Ovary (tissue), 10 donors: ENCODE measurements at places on chromosomes 7 and 10. TPM values are rescaled to one million over a fixed set of nuclear protein-coding genes. Genes with fewer than 3 reads are reported as not detected.

DNA sequence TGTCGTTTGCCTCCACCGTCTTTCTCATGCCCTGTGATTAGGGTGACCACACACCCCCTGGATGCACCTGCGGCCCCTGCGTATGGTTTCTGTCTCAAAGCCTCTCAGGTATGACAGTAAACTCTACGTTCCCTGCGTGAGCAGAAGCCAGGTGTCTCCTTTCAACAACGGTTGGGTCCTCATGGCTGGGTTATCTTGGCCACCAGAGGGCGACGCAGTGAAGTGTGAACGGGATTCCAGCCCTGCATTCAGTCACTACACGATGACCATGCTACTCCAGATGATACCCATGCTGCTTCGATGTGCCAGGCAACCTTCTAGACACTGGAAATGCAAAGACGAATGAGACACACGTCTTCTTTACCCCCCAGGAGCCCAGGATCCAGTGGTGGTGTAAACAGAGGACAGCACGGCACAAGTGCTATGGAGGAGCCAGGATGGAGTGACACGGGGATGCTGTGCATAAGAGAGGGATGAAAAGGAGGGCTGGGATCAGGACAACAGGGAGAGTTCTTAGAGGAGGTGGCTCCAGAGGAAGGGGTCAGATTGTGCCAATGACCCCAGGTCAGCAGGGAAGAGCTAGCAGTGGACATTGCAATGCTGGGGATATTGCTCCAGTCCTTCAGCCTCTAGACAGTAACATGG, 228.1 kb upstream of the PFKP start:
- H3K4me3 ChIP-seq: no peak overlapping the region
- H3K27ac ChIP-seq: no peak overlapping the region
- no peaks in the 10 kb centered on the region for H3K4me1 ChIP-seq
- H3K36me3 ChIP-seq: no peaks in the 10 kb centered on the region
- H3K27me3 ChIP-seq: no peaks in the 10 kb centered on the region

DNA sequence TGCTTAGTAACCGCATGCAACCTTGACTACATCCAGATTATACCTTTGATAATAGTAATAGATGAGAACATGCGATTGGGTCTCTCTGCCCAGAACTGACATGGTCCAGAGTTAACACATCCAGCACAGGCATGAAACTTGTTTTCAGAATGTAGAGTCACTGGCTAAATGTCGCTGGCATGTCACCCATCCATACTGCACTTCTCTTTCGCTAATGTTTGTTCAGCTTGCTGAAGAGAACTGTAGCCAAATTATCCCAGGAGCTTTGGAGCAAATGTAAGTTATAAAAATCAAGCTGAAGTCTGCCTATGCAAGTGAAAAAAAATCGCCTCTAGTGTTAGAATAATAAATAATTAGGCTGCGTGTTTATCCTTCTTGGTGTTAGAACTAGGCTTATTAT, 98.2 kb downstream of the PRTFDC1 start:
- H3K36me3 ChIP-seq: no peaks in the 10 kb centered on the region
- H3K4me1 ChIP-seq: no peaks in the 10 kb centered on the region
- no peak for DNase-seq
- no peaks in the 10 kb centered on the region for H3K27me3 ChIP-seq
- no peak overlapping the region for H3K27ac ChIP-seq

GRCh38 chr10:107616031-107616430, 451.5 kb upstream of the SORCS1 start:
- no peak overlapping the region for H3K4me3 ChIP-seq
- DNase-seq: no peak
- no peaks in the 10 kb centered on the region for H3K27me3 ChIP-seq
- no peak overlapping the region for H3K27ac ChIP-seq
- H3K36me3 ChIP-seq: no peaks in the 10 kb centered on the region

DNA sequence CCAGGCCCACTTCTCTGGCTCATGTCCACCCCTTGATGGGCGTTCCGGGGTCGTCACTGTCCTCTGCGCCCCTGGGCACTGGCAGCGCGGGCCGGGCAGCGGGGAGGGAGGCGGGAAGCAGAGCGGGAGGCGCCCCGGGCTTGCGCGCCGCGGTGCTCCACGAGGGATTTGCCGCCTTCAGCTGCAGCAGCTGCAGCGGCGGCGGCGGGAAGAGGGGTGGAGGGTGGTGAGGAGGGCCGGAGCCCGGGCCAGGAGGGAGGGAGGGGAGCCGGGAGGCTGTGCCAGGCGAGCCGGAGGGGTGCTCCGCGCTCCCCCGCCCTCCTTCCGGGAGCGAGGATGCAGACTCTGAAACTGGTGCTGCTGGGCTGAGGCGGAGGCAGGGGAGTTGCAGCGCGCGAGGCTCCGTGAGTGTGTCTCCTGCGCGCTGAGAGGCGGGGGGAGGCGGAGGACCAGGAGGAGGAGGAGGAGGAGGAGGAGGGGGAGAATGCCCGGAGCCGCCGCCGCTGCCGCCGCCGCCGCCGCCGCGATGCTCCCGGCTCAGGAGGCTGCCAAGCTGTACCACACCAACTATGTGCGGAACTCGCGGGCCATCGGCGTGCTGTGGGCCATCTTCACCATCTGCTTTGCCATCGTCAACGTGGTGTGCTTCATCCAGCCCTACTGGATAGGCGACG, at the start of gene LHFPL3:
TSS of gene LHFPL3 (plus strand) at position 308 of the 674 bp plus-strand sequence.
- H3K4me1 ChIP-seq: peaks cover 2% of the 10 kb centered on the region
- DNase-seq: no peak
- no peak within 1 kb of the TSS for H3K4me3 ChIP-seq
- H3K36me3 ChIP-seq: no peaks in the 10 kb centered on the region

DNA sequence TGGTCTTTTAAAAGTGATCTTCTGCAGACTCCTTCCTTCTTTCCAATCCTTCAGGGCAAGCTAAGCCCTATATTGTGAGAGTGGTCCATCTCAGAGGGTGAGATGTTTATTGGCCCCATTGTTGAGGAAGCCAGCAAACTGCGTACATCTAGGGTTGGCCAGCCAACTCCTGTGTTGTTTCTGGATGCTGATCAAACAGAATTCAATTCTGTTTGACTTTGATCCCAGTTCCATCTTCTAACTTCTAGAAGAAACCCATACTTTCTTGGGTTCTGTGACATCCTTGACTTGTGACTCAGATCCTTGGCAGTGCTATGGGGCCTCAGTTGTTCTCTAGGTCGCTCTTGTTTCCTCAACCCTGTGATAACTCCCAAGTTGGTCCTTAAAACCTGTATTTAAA, 116.2 kb downstream of the LSMEM1 start:
- no peak for DNase-seq
- no peak overlapping the region for H3K27ac ChIP-seq
- no peaks in the 10 kb centered on the region for H3K27me3 ChIP-seq
- no peaks in the 10 kb centered on the region for H3K36me3 ChIP-seq

Gene PNLIPRP2
- not detected for total RNA-seq

GRCh38 chr10:29555746-29556481, 78.9 kb downstream of the SVIL start:
- no peaks in the 10 kb centered on the region for H3K27me3 ChIP-seq
- H3K4me3 ChIP-seq: no peak overlapping the region
- no peak overlapping the region for H3K27ac ChIP-seq
- no peaks in the 10 kb centered on the region for H3K36me3 ChIP-seq
- H3K4me1 ChIP-seq: peaks cover 4% of the 10 kb centered on the region

Gene LIPK
- not detected for total RNA-seq

Gene HOXA9
- total RNA-seq: 0.47 TPM

Gene GRM3
- total RNA-seq: not detected

- DNase-seq: no peak
- peaks cover 2% of the 10 kb centered on the region for H3K4me1 ChIP-seq
- no peak overlapping the region for H3K27ac ChIP-seq
- no peak overlapping the region for H3K4me3 ChIP-seq
- no peaks in the 10 kb centered on the region for H3K36me3 ChIP-seq
- no peaks in the 10 kb centered on the region for H3K27me3 ChIP-seq
Measured at GRCh38 chr10:50152792-50153272, 85.1 kb downstream of the WASHC2A start.

GRCh38 chr10:30686708-30687107, 57.2 kb upstream of the LYZL2 start:
- no peaks in the 10 kb centered on the region for H3K4me1 ChIP-seq
- no peak overlapping the region for H3K27ac ChIP-seq
- no peak for DNase-seq

- no peak for DNase-seq
- peak overlapping the region; percentile 5 for H3K27ac ChIP-seq
- H3K4me3 ChIP-seq: no peak overlapping the region
- H3K4me1 ChIP-seq: peaks cover 27% of the 10 kb centered on the region
- no peaks in the 10 kb centered on the region for H3K27me3 ChIP-seq
- H3K36me3 ChIP-seq: no peaks in the 10 kb centered on the region
Measured at GRCh38 chr10:122495406-122496340, 34.3 kb downstream of the HTRA1 start.

GRCh38 chr7:28423918-28424514, 11.7 kb downstream of the CREB5 start:
- H3K36me3 ChIP-seq: no peaks in the 10 kb centered on the region
- no peak overlapping the region for H3K27ac ChIP-seq
- no peak overlapping the region for H3K4me3 ChIP-seq
- peaks cover 1% of the 10 kb centered on the region for H3K4me1 ChIP-seq
- no peaks in the 10 kb centered on the region for H3K27me3 ChIP-seq

- no peaks in the 10 kb centered on the region for H3K27me3 ChIP-seq
- no peaks in the 10 kb centered on the region for H3K36me3 ChIP-seq
- no peak overlapping the region for H3K27ac ChIP-seq
- H3K4me3 ChIP-seq: no peak overlapping the region
- peaks cover 3% of the 10 kb centered on the region for H3K4me1 ChIP-seq
- no peak for DNase-seq
Measured at GRCh38 chr10:3433131-3433530, 260.5 kb upstream of the PITRM1 start.

Gene SIRT1
- 33.5 TPM for total RNA-seq

DNA sequence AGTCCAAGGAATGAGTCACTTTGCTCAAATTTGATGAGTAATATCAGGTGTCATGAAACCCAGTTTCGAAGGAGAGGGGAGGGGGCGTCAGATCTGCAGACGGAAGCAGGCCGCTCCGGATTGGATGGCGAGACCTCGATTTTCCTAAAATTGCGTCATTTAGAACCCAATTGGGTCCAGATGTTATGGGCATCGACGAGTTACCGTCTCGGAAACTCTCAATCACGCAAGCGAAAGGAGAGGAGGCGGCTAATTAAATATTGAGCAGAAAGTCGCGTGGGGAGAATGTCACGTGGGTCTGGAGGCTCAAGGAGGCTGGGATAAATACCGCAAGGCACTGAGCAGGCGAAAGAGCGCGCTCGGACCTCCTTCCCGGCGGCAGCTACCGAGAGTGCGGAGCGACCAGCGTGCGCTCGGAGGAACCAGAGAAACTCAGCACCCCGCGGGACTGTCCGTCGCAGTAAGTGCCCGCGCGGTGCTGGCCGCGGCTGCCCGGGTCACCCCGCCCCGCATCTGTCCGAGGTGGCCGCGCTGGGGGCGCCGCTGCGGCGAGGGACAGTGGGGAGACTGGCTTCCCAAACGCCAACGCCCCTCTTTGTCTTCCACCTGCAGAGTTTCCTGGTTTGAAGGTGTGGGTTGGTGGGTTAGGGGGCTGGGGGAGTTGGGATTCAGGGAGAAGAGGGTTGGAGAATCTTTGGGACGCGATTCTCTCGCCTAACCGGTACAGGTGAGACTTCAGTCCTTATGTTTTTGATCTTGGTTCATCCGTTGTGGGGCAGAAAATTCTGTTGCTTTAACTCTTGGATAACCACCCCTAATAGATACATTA, at the start of gene TAC1:
TSS of gene TAC1 (plus strand) at position 351 of the 829 bp plus-strand sequence. CDS start 527 bp downstream, outside the sequence.
- no peaks in the 10 kb centered on the region for H3K27me3 ChIP-seq
- H3K4me3 ChIP-seq: no peak within 1 kb of the TSS
- no peaks in the 10 kb centered on the region for H3K36me3 ChIP-seq
- no peaks in the 10 kb centered on the region for H3K4me1 ChIP-seq

DNA sequence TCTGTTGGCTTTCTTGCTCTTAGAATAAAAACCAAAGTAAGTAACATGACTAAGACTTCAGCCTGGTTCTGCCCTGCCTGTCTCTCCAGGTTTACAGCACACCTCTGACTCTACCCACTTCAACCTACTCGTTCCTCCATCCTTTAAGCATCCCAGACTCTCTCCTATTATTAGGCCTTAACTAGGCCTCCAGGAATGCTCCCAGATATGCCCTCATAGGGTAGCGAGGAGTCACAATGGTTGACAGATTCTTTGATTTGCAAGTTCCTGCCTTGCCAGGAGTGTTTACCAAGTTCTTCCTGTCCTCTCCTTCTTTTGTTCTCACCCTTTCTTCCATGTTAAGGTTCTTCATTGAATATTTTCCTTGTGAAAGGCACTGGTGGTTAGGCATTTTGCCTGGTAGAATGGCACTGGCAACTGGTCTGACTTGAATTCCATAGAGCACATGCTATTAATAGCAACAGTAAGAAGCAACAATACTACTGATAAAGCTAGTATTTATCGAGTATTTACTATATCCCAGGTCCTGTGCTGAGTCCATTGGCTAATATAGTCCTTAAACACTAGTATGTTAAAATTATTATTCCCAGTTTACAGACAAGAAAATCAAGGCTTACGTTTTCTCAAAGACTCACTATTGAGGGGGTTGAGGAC, 327.9 kb upstream of the PRKCQ start:
- no peak overlapping the region for H3K4me3 ChIP-seq
- H3K36me3 ChIP-seq: no peaks in the 10 kb centered on the region
- H3K4me1 ChIP-seq: no peaks in the 10 kb centered on the region
- no peak for DNase-seq
- H3K27me3 ChIP-seq: no peaks in the 10 kb centered on the region
- no peak overlapping the region for H3K27ac ChIP-seq

DNA sequence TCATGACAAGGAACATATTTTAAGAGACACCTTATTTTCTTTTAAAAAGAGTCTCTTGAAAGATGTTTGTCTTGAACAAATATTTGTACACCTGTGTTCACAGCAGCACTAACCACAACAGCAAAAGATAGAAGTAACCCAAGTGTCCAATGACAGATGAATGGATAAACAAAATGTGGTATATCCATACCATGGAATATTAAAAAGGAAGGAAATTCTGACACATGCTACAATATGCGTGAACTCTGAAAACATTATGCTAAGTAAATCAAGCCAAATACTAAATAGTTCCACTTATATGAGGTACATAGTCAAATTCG, 17.8 kb downstream of the SGMS1 start:
- no peaks in the 10 kb centered on the region for H3K27me3 ChIP-seq
- H3K36me3 ChIP-seq: no peaks in the 10 kb centered on the region
- DNase-seq: no peak
- H3K4me3 ChIP-seq: no peak overlapping the region
- peaks cover 20% of the 10 kb centered on the region for H3K4me1 ChIP-seq

DNA sequence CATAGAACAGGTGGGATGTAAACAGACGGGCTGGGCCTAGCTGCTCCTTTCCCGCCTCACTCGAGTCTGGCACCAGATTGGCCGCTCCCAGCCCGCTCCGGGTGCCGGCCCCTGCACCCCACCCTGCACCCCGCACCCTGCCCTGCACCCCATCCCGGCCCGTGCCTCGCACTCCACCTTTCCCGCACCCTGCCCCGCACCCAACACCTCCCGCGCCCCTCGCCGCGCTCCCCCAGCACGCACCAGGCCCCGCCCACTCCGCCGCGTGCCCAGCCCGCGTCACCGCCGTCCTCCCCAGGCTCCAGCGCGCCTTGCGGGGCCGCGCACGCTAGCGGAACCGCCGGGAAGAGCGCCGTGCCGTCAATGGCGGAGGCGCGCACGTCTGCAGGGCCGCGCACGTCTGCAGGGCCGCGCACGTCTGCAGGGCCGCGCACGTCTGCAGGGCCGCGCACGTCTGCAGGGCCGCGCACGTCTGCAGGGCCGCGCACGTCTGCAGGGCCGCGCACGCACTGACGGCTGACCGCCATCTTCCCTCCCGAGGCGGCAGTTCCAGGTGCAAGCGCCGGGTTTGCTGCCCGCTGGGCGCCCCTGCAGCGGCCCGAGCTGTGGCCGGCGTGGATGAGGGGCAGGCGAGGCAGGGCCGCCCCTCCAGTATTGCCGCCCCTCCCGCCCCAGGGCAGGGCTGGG, at the start of gene UBE3C:
TSS of gene UBE3C (plus strand) at position 503 of the 687 bp plus-strand sequence. CDS start 347 bp downstream, outside the sequence.
- DNase-seq: peak; percentile 96
- H3K4me1 ChIP-seq: peaks cover 13% of the 10 kb centered on the region
- peak within 1 kb of the TSS; percentile 81 for H3K27ac ChIP-seq
- no peaks in the 10 kb centered on the region for H3K36me3 ChIP-seq
- no peaks in the 10 kb centered on the region for H3K27me3 ChIP-seq
